MG63 (cell line): ENCODE measurements at places on chromosomes 6 and 20. TPM values are rescaled to one million over a fixed set of nuclear protein-coding genes. Genes with fewer than 3 reads are reported as not detected.

DNA sequence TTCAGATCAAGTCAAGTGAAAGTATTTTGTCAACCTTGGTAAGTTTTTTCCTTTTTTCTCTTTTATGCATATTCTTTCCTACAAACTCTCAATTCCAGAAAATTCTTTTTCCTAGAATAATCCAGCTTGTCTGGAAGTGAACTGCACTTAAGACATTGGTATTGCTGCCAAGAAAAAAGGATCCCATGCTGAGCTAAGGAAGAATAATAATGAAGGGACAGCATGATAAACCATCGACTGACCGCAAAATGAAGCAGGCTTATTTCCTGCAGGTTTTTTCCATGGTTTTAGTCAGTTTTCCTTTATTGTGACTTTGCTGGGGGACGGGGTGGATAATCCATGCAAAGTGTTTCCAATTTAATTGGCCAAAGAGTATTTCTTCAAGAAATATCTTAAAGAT is 857.6 kb upstream of the SLC35B3 start:
- no peak for DNase-seq

DNA sequence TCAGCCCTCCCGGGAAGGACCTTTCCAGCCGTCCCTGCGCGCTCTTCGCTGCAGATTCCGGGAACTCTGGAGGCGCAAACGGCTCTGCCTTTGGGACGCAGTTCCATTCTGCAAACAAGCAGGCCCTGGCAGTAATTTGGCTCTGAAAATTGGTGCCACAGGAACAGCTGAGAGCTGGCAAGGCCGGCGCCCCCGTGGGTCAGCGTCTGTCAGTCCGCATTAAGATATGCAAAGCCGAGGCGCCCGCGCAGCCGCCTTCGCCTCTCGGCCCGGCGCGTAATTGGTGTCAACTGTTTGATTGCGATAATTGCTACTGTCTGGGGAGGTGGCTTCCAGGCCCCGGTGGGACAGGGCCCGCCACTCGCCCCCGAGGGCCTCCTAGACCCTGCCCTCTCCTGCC is 73.6 kb downstream of the NCR2 start:
- DNase-seq = no peak

The BFSP1 gene
- 0.99 and 2.3 TPM in 2 replicates for total RNA-seq

GRCh38 chr6:22819209-22819608 is 249.8 kb downstream of the HDGFL1 start:
- no peak for DNase-seq

The OOEP gene
- not detected in 2 replicates for total RNA-seq

The AVP gene
- not detected in 2 replicates for total RNA-seq

DNA sequence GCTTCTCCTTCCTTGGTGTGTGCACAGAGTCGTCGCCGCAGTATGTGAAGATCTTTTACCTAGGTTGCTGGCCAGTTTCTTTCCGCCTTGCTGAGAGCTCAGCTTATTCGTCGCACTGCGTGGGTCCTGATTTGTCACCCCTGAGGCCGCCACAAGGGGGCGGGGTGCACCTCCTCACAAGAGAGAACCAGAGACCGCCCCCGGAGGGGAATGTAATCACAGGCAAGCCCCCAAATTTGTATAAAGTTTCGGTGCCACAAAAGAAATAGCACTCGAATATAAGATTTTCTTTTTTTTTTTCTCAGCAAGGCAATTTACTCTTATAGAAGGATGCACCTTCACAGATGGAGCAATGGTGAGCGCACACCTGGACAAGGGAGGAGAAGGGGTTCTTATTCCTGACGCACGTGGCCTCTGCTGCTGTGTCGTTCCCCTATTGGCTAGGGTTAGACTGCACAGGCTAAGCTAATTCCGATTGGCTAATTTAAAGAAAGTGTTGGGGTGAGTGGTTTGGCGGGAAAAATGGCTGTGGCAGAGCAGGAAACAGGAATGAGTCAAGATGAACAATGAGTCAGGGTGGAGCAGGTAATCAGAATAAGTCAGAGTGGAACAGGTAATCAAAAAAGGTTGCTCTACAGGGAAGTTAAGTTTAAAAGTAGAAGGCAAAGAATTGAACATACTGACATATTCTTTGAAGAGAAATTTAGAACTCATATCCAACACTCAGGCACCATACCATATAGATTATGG is 19.5 kb downstream of the NCOA3 start:
- DNase-seq = no peak

The TRAPPC3L gene
- not detected in 2 replicates for total RNA-seq

DNA sequence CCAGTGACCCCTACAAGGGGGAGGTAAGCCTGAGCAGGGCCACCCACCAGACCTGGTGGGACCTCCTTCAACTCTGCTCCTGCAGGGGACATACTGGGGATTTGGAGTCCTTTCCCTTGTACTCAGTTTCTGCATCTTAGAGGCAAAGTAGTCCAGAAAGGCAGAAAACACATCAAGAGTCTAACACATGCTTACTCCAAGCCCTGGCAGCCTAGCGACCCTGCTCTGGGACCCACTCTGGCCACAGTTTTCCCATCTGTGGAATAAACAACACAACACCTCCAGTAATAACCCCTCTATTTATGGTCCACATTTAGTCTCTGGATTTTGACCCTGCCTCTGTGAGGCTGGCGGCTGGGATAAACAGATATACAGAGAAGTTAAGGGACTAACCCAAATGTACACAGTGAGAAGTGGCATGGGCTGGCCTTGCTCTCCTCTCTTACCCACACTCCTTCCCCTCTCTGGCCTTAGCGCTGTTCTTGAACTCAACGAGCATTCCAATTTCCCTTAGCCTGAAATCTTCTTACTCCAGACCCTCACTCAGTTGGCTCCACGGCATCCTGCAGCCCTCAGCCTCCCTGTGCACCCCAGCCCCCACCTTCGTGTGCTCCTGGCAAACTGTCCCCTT is 16.1 kb upstream of the TLDC2 start:
- no peak for DNase-seq

GRCh38 chr6:131000544-131000943 is 62.5 kb downstream of the EPB41L2 start:
- DNase-seq = no peak

The DSP gene
- total RNA-seq = 0.10 and 0.64 TPM in 2 replicates

- DNase-seq = no peak
Observed at GRCh38 chr6:35311390-35312075, 13.9 kb downstream of the DEF6 start.

The SERPINB6 gene
- total RNA-seq = 45.1 and 59.9 TPM in 2 replicates

- peak; percentile 58 for DNase-seq
Observed at GRCh38 chr6:160238761-160239751, 19.6 kb downstream of the SLC22A2 start.

The YIPF3 gene
- 41.1 and 51.9 TPM in 2 replicates for total RNA-seq

DNA sequence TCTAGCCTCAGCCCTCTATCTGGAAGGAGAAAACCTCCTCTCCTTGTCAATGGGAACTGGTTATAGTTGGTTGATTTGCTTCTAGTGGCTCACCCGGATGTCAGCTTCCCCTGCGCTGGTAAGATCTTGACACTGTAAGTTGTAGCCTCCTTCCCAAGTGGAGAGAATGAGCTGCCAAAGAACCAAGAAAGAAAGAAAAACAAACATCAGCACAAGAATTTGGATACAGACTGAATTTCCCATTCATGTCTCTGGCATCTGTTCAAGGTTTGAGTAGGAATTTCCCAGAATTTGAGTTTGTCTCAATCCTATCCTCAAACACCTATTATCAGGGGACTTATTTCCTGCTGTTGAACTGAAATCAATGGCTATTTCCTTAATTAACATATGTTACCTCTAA is 44.1 kb downstream of the ELOVL2 start:
- peak; percentile 59 for DNase-seq

- no peak for DNase-seq
Observed at GRCh38 chr20:41983159-41983558, 365.0 kb upstream of the CHD6 start.

The MYL9 gene
- total RNA-seq = 1.3 TPM in 1 of 2 replicates, not detected in the other

- no peak for DNase-seq
Observed at GRCh38 chr6:110342759-110343158, 15.4 kb downstream of the METTL24 start.

GRCh38 chr20:37915800-37916570 is 13.1 kb downstream of the VSTM2L start:
- no peak for DNase-seq

The LINC00237 gene
- total RNA-seq = not detected in 2 replicates

- no peak for DNase-seq
Observed at GRCh38 chr6:105598264-105598663, 195.4 kb upstream of the PREP start.
